K562 (cell line): ENCODE measurements at places on chromosomes 2 and 18. TPM values are rescaled to one million over a fixed set of nuclear protein-coding genes. Genes with fewer than 3 reads are reported as not detected.

GNAL gene
- total RNA-seq, result 0.04 TPM in 1 of 2 replicates, not detected in the other

DNPEP gene
- 71.4 and 74.8 TPM in 2 replicates for total RNA-seq

L3MBTL4 gene
- total RNA-seq, result not detected in 2 replicates

ARHGAP15 gene
- 4.2 and 5.1 TPM in 2 replicates for total RNA-seq

SKOR2 gene
- total RNA-seq, result not detected in 2 replicates

AQP12B gene
- total RNA-seq, result not detected in 2 replicates

GPATCH11 gene
- 9.9 and 10.5 TPM in 2 replicates for total RNA-seq

HOXD9 gene
- total RNA-seq, result not detected in 2 replicates

IL37 gene
- not detected in 2 replicates for total RNA-seq

HOXD1 gene
- total RNA-seq, result not detected in 2 replicates

KLHL41 gene
- total RNA-seq, result 0.09 TPM in 1 of 2 replicates, not detected in the other

SERPINB11 gene
- not detected in 2 replicates for total RNA-seq

FEV gene
- 1.6 and 2.4 TPM in 2 replicates for total RNA-seq

RAPGEF4 gene
- 0.33 TPM in 1 of 2 replicates, not detected in the other for total RNA-seq

NCKAP1 gene
- 86.6 and 88.7 TPM in 2 replicates for total RNA-seq

SOX11 gene
- 0.02 TPM in 1 of 2 replicates, not detected in the other for total RNA-seq

LCT gene
- 0.04 TPM in 1 of 2 replicates, not detected in the other for total RNA-seq

DOCK10 gene
- total RNA-seq, result 0.69 and 0.76 TPM in 2 replicates

CDH2 gene
- 0.04 and 0.09 TPM in 2 replicates for total RNA-seq

KCNK3 gene
- total RNA-seq, result 0.13 and 0.20 TPM in 2 replicates

RASGRP3 gene
- total RNA-seq, result 1.1 and 1.2 TPM in 2 replicates

TLX2 gene
- total RNA-seq, result not detected in 2 replicates

GKN2 gene
- total RNA-seq, result not detected in 2 replicates

HOXD4 gene
- total RNA-seq, result not detected in 2 replicates

TSHZ1 gene
- 6.3 and 7.2 TPM in 2 replicates for total RNA-seq

TRIM43 gene
- not detected in 2 replicates for total RNA-seq

UGT1A5 gene
- total RNA-seq, result not detected in 2 replicates

RAB6C gene
- total RNA-seq, result not detected in 2 replicates
